ENCODE measurements at places on chromosomes 6 and 20.

GRCh38 chr6:122102026-122102425 lies 297.4 kb upstream of the HSF2 start:
- DNase-seq, result no peak

GRCh38 chr20:48795732-48796131 lies 32.1 kb downstream of the PREX1 start:
- DNase-seq, result no peak

- DNase-seq, result peak; percentile 48
Observed at GRCh38 chr6:89984926-89985750, 90.9 kb downstream of the GJA10 start.

DNA sequence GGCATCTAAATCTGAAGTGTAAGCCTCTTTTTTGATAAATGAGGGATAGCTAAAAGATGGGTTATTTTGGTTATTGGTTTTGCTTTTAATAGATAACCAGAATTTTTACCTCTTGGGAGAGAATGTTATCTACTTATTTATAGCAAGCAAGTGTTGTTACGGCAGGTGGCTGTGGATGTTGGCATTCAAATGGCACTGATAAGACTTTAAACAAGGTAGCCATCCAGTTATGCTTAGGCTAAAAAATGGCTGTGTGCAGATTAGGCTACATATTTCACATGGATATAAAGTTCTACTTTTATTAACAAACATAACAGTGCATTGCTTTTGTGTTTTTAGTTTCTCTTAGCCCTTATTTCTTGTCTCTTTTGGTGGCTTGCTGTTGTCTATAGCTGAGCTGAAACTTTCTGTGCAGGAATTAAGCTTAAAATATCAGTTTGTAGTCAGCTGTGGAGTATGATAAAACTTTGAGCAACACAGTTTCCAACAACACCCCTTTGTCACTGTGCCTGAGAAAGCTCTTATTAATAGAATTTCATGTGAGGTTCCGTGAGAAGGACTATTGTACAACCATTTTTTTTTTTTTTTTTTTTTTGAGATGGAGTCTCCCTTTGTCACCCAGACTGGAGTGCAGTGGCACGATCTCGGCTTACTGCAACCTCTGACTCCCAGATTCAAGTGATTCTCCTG lies 28.8 kb downstream of the CARMIL1 start:
- DNase-seq, result no peak

GRCh38 chr6:20024316-20024673 lies 187.1 kb downstream of the ID4 start:
- no peak for DNase-seq

DNA sequence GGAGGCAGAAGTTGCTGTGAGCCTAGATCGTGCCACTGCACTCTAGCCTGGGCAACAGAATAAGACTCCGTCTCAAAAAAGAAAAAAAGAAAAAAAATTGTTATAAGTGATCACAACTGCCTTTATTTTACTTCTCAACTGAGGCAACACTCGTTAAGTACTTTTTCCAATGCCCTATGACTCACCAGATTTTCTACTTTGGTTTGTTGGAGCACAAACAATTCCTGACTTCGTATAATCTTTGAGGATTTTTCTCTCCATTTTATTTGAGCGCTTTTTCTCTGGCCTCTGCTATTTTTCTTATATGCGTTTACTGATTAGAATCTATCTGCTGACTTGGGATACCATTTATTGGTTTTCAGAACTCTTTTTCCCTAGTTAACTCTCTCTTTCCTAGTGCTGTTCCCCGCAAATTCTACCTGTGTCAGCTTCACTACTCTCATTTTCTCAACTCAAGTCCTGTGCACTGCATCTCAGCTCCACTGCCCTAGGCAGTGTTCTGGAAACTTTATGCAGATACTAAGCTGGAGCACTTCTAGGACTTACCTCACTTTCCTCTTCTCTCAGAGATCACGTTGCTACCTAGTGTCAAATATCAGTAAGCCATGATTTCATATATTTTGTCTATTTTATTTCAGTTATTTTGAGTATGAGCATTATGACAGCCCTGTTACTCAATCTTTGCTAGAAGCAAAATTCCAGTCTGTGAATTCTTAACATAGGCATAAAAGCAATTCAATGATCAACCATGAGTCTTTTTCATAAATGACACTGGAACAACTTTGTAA lies 1120.1 kb upstream of the CITED2 start:
- no peak for DNase-seq

- DNase-seq, result no peak
Observed at GRCh38 chr6:39494998-39495397, 172.5 kb upstream of the KCNK16 start.

GRCh38 chr20:10868299-10868698 lies 194.5 kb upstream of the JAG1 start:
- no peak for DNase-seq

DNA sequence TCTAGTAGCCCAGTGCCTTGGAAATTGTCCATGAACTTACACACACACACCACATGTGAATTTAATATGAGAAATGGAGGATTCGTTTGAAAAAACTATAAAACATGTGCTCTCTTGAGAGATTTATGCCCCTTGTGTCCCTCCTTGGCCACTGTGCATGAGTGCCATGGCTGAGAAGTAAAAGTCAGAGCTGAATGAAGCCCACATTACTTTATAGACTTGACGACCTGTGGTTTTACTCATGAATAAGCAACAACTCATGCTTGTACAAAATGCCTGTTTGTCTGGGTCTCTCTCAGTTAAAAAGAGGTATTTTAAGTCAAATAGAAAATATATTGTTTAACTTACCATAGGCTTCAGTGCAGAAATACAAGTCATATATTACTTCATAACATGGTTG lies 102.7 kb downstream of the KCNQ5 start:
- DNase-seq, result no peak

DNA sequence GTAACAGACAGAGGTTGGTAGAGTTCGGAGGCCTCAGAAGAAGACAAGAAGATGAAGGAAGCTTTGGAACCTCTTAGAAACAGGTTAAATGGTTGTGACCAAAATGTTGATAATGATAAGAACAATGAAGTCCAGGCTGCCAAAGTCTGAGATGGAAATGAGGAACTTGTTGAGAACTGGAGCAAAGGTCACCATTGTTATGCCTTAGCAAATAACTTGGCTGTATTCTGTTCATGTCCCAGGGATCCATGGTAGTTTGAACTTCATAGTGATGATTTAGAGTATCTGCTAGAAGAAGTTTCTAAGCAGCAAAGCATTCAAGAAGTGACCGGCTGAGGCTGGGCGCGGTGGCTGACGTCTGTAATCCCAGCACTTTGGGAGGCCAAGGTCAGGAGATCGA lies 11.1 kb upstream of the LSM14B start:
- no peak for DNase-seq

DNA sequence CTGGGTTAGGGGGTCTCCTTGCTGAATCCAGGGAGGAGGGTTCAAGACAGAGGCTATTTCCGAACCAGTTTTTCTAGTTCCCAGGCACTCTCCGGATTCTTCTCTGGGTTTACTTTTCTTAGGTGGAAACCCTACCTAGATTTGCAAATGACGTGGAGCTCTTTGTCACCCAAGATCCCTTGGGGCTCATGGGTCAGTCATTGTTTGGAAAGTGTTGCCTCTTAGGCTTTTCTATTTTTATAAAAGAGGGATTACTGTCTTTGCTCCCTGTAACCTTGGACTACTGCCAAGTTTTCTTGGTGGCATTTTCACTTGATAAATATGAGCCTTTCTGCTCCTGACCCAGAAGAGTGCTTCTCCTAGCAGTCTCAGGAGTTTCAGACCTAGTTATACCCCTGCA lies 33.6 kb downstream of the FAM209B start:
- no peak for DNase-seq

- no peak for DNase-seq
Observed at GRCh38 chr20:47784599-47785310, 526 bp downstream of the SULF2 start.

- DNase-seq, result no peak
Observed at GRCh38 chr20:36017048-36017951, 48.9 kb downstream of the CNBD2 start.

- DNase-seq, result no peak
Observed at GRCh38 chr20:45814314-45814713, 1.9 kb downstream of the UBE2C start.

- DNase-seq, result no peak
Observed at GRCh38 chr6:89085409-89086205, 5.1 kb downstream of the PNRC1 start.
